CD14-positive monocyte (primary cell): ENCODE measurements at places on chromosomes 3 and 15. TPM values are rescaled to one million over a fixed set of nuclear protein-coding genes. Genes with fewer than 3 reads are reported as not detected.

DNA sequence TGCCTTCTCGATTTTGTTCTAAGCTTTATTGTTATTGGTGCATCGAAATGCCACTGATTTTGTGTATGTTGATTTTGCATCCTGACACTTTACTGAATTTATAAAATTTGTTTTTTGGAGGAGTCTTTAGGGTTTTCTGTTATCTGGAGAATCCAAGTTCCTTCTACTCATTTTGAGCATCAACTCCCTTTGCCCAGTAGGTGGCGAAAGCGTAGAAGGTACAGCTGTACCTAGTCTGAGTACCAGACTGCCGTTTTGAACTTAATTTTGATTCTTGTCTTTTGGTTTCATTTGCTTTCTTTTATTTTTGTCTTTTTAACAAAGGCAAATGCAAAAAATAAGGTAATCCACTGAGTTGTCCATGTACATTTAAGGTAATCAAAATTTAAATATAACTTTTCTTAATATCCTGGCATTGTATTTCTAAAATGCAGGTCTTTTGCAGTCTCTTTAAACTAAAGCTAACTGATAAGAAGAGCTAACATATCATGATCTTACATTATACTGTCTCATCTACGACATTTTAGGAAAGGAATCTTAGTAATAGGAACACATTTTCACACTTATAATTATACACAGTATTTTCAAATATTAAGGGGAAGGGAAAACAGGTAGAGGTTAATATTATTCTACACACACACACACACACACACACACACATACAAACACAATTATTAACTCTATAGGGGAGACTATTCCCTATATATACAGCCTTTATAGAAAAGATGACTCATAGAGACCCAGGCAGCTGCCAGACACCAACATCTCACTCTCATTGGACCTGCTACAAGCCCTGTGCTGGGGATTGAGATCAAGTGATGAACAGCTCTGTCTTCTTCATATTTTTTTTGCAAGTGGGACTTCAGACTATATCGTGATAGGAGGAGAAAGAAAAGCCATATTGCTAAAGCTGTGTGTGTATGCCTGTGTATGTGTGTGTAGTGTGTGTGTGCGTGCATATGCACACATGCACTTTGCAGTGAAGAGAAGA is 71.8 kb downstream of the SYNPR start:
- no peaks in the 10 kb centered on the region for H3K36me3 ChIP-seq
- peak; percentile 29 for DNase-seq
- no peaks in the 10 kb centered on the region for H3K27me3 ChIP-seq
- H3K4me1 ChIP-seq = no peaks in the 10 kb centered on the region
- H3K4me3 ChIP-seq = no peak overlapping the region
- no peak overlapping the region for H3K27ac ChIP-seq

DNA sequence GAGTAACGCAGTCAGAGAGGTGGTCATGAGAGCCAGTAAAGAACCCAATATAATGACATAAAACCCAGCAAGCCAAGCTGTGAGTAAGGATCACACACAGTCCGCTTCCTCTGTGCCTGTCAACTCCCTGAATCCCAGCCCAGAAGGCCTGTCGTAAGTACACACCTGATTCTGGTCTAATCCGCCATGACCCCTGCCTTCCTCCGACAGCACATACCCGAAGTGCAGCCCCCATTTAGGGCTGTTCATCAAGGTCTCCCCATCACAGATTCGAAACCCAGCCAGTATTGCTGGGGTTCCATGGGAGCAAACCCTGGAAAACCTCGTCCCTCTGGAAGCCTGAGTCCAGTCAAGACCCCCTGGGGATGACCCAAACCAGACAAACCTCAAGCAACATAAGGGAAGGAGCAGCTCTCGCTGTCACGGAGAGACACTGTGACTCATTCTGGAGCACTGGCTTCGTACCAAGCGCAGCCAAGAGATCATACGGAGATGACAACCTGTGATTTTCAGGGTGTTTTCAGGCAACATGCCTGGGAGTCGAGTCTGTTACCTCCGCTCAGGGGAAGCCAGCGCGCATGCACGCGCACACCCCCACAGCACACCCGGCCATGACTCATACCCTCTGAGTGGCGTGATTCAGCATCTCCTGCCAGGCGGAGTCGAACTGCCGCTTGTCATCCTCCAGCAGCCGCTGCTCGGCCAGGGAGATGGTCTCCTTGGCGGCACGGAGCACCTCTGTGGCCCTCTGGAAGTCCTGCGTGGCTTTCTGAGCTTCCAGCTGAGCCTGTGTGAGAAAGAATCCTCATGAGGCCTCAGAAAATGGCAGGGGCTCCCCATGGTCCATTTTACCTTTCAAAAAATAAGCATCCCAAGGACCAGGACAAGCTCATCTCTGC is 63.0 kb downstream of the SH3BP5 start:
- H3K4me1 ChIP-seq = peaks cover 64% of the 10 kb centered on the region
- H3K36me3 ChIP-seq = peaks cover 17% of the 10 kb centered on the region
- peak; percentile 97 for DNase-seq
- peak overlapping the region; percentile 95 for H3K27ac ChIP-seq

- DNase-seq = peak; percentile 58
- no peaks in the 10 kb centered on the region for H3K27me3 ChIP-seq
- H3K27ac ChIP-seq = no peak overlapping the region
- H3K4me3 ChIP-seq = no peak overlapping the region
- H3K4me1 ChIP-seq = no peaks in the 10 kb centered on the region
- no peaks in the 10 kb centered on the region for H3K36me3 ChIP-seq
Measured at GRCh38 chr15:73704869-73705645, 20.9 kb downstream of the CD276 start.

The TMCO5A gene
- polyA plus RNA-seq = not detected

DNA sequence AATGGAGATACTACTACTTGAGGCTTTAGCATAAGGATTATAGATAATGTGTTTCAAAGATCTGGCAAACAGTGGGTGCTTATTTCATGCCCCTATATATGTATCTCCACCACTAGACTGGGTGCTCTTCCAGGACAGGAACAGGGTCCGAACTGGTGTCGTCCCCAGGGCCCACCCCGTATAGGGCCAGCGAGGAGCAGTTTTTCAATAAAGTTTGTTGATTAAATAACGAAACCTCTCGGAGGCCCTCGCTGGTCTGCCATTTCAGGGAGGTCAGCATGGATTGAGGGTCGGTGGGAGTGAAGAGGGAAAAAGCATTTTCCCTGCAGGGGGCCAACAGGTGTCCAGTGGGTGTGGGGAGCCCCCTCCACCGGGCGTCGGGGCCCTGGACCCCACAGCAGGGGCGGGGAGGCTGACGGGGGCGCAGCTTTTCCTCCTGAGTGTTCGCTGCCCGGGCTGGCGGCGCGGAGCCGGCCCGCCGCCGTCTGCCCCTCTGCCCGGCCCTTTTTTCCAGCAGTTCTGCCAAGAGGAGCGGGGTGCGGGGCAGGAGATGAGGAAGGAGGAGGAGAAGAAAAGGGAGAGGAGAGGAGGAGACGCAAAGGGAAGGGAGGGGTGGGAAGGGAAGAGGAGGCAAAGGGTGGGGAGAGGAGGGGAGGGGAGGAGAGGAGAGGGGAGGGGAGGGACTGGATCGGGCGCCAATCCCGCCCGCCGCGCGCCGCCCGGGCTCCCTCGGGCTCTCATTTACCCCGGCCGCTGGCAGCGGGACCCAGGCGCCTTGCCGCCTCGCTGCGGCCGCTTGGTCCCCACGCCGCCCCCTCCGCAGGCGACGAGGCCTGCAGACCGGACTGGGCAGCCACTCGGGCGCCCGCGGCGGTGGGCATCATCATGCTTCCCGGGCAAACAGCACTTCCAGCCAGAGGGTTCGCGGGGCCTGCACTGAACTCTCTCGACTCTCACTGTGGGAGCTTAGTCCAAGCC is 66.3 kb downstream of the ISG20 start:
- H3K27ac ChIP-seq = no peak overlapping the region
- peaks cover 19% of the 10 kb centered on the region for H3K4me1 ChIP-seq
- H3K27me3 ChIP-seq = peaks cover 27% of the 10 kb centered on the region
- H3K4me3 ChIP-seq = peak overlapping the region; percentile 28
- no peak for DNase-seq

- no peak overlapping the region for H3K27ac ChIP-seq
- H3K36me3 ChIP-seq = no peaks in the 10 kb centered on the region
- DNase-seq = no peak
Measured at GRCh38 chr15:87570206-87570605, 686.3 kb downstream of the NTRK3 start.

- no peak overlapping the region for H3K4me3 ChIP-seq
- H3K27ac ChIP-seq = no peak overlapping the region
- DNase-seq = no peak
- no peaks in the 10 kb centered on the region for H3K27me3 ChIP-seq
- no peaks in the 10 kb centered on the region for H3K36me3 ChIP-seq
Measured at GRCh38 chr15:70754862-70755261, 8.5 kb downstream of the UACA start.

DNA sequence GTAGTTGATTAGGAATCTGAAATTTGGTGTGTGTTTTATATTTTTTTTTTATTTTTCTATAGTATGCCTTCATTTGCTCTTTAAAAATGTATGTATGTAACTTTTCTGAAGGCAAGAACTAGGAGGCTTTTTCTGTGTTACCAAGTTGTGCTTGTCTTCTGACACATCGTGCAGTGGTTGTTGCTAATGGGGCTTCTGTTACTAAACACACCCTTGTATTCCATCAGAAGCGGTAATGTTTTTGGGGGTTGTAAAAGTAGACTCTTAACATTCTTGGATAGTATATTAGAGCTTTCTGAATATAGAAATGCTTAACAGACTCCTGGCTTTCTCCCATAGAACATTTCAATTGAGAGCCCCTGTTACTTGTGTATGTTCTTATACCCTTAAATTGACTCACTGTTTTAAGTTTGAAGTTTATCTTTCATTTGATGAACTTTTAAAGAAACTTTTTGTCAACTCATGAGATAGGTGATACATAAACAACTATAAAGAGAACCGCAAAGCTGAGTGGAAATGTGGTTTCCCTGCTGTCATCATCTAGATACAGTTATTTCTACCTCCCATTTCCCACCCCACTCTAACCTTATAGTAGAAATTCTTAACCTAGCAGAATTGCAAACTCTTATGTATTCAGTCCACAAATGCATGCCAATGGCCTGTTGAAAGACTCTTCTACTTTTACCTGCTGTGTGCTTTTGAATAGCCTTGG is 2.5 kb downstream of the TIPARP start:
- H3K27me3 ChIP-seq = no peaks in the 10 kb centered on the region
- peaks cover 27% of the 10 kb centered on the region for H3K36me3 ChIP-seq
- no peak for DNase-seq
- peak overlapping the region; percentile 93 for H3K4me3 ChIP-seq
- H3K27ac ChIP-seq = no peak overlapping the region

The EPHA3 gene
- polyA plus RNA-seq = not detected

- H3K36me3 ChIP-seq = no peaks in the 10 kb centered on the region
- no peak overlapping the region for H3K27ac ChIP-seq
- DNase-seq = no peak
- H3K4me3 ChIP-seq = peak overlapping the region; percentile 81
Measured at GRCh38 chr3:151085889-151086483, 522 bp downstream of the MED12L start.

The EFCC1 gene
- 0.11 TPM for polyA plus RNA-seq

The GOLGA6A gene
- polyA plus RNA-seq = not detected

- no peaks in the 10 kb centered on the region for H3K27me3 ChIP-seq
- H3K4me1 ChIP-seq = no peaks in the 10 kb centered on the region
- H3K27ac ChIP-seq = no peak overlapping the region
- H3K4me3 ChIP-seq = no peak overlapping the region
Measured at GRCh38 chr3:23713641-23714040, 92.1 kb upstream of the UBE2E1 start.

DNA sequence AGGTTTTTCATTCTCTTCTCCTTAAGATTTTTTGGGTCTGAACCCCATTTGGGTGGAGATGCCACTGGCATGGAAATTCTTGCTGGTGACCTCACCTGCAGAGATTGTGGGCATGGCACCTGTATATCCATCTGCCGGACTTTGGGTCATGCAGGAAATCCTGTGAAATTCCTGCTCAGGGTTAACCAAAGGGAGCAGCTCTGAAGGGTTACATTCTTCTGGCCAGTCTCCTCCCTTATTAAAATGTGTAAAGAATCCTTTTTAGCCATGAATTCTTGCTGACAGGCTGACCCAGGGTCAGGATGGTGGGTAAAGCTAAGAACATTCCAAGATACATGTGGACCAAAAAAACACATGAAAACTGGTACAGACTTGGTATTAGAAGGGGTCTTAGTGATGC is 27.4 kb downstream of the ARHGEF26 start:
- H3K4me3 ChIP-seq = no peak overlapping the region
- H3K27ac ChIP-seq = no peak overlapping the region
- no peaks in the 10 kb centered on the region for H3K36me3 ChIP-seq
- H3K27me3 ChIP-seq = no peaks in the 10 kb centered on the region
- no peak for DNase-seq

The FOXB1 gene
- not detected for polyA plus RNA-seq

GRCh38 chr15:66474135-66474534 is 23.4 kb downstream of the SNAPC5 start:
- no peak overlapping the region for H3K27ac ChIP-seq
- H3K27me3 ChIP-seq = no peaks in the 10 kb centered on the region

The EEF1AKMT4 gene
- 7.3 TPM for polyA plus RNA-seq

GRCh38 chr3:148460686-148461085 is 237.0 kb upstream of the AGTR1 start:
- no peak for DNase-seq
- H3K4me1 ChIP-seq = no peaks in the 10 kb centered on the region
- H3K27me3 ChIP-seq = no peaks in the 10 kb centered on the region
- no peaks in the 10 kb centered on the region for H3K36me3 ChIP-seq
- H3K4me3 ChIP-seq = no peak overlapping the region
- H3K27ac ChIP-seq = no peak overlapping the region

- no peak for DNase-seq
- no peaks in the 10 kb centered on the region for H3K36me3 ChIP-seq
- H3K27me3 ChIP-seq = no peaks in the 10 kb centered on the region
- H3K27ac ChIP-seq = no peak overlapping the region
- peaks cover 40% of the 10 kb centered on the region for H3K4me1 ChIP-seq
Measured at GRCh38 chr15:58529041-58529440, 97.2 kb downstream of the LIPC start.
